ENCODE measurements at places on chromosomes 4 and X.

DNA sequence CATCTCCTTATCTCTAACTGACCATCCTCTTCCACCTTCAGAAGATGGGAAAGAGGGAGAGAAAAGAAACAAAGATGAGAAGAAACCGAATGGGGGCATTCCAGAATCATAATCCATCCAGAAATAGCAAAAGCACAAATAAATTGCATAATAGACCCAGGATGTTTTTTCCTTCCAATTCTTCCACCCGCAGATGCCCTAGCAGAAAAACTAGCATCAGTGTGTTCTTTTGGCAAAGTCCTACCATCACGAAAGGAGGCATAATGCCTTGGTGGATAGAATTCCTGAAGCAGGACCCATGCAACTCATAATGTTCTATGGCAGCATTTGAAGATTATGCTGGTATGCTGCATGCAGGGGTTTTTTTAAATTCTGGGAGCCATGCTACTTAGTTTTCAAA is 279.2 kb downstream of the PPP3CA start:
- DNase-seq, result no peak

DNA sequence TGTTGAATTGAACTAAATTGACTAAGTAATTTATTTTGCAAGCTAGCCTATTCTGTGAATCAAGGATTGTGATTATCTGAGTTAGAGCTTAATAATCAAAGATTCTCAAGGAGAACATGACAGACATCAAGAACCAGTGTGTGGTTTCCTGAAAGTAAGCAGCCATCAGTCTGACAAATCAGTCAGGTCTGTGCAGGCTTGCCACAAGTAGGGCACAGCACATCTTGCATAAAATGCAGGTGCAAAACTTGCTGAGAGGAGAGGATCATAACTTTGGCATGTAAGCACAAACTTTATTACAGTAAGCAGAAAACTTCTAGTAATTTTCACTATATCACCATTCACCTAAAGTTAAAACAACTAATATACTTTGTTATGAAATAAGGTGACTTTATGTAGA is 22.5 kb downstream of the FAM241A start:
- no peak for DNase-seq

DNA sequence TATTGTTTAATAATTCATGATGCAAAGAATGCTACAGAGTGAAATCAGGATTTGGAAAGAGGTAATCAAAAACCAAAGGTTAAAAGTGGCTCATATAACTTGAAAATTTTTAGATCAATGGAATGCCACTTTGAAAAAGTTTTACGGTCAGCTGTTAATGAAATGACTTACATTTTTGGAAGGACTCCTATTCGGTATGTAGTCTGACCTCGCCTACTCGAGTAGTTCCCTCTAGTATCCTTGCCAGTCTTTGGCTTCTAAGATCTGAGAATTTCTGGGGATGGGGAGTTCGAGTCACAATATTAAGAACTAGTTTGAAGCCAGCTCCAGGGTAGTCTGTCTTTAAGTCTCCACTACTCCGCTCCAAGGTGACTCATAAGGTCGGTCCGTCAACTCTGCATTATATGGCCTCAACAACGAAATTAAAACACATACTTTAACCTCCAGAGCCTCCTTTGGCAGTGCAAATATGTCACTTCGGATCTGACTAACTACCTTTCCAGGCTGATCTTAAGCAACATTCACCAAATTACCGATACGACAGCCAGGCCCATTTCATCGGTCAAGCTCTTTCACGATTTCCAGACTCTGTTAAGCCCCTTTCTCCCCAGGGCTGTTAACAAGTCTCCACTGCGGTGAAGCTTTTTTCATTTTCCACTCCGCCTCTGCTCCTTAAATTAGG is 733 bp upstream of the NAA15 start:
- DNase-seq, result no peak

DNA sequence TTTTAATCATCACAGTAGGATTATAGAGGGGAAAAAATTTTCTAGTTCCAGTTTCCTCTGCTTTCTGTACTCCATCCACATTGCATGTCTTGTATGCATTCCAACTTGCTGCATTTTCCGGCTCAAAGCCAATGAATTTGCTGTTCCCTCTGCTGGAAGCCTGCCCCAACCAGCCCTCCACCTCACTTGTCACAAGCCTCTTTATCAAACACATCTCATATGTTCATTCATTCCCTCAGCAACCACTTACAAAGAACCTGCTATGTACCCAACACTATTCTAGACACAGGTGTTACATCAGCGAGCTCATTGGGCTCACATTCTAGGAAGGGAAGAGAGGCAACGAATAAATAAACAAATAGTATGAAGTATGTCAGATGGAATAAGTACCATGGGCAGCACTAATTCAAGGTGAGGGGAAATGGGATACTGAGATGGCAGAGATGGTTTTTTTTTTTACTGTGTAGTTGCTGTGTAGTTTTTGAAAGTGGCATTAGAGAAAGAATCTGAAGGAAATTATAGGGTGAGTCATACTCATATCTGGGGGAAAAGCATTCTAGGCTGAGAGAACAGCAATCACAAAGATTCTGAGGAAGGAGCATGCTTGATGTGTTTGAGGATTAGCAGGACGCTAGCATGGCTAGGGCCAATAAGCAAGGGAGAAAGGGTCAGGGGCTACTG is 332.5 kb downstream of the PDGFC start:
- DNase-seq, result no peak

GRCh38 chr4:140645614-140646412 is 77.1 kb upstream of the UCP1 start:
- DNase-seq, result no peak

GRCh38 chr4:87525636-87526295 is 3.4 kb downstream of the SPARCL1 start:
- DNase-seq, result no peak

GRCh38 chrX:13471269-13471668 is 98.1 kb upstream of the EGFL6 start:
- DNase-seq, result no peak

DNA sequence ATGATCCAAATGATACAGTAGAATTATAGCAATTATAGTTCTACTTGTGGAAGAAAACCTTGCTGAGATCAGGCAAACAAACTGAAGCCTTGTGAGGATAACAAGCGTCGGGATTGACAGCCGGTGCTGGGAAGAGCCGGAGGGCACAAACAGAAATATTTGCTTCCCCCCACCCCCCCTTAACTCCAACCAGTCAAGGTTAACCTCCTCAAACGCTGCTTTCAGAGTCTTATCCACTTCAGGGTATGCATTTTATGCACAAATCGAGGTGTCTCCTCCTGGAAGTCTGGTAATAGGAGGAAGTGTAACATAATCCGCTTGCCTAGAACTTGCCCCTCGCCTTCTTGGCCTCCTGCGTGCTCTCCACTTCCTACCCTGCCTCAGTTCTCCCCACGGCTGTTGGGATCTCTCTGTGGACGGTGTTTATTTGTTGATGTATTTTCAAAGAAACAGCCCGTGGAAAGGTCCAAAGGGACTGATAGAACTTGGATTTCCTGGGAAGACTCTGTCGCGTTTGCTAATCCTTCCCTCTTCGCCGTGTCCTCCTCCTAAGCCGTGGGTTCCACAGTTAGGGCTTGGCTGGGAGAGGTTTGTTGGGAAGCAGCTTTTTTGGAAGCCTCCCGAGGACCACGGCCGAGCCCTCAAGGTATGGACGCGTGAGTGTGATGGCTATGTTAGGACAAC is 4.1 kb upstream of the ARX start:
- DNase-seq, result no peak

- no peak for DNase-seq
Measured at GRCh38 chrX:132532913-132533312, 44.1 kb upstream of the MBNL3 start.

DNA sequence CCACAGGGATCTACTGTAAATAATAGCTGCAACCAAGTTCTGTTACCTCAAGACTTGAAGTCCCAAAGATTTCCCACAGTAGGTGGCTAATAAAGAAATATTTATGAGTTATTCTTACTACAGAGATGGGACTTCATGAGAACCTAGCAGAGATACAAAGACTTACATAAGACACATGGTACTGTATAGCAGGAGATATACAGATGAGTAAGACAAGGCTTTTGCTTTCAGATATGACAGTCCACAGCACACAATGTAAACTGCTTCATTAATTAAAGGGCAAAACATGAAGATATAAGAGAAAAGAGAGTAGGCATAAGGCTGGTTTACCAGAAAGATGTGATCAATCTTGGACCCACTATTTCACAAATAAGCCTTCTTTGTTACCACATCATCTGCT is 6.6 kb downstream of the ANKRD17 start:
- no peak for DNase-seq

GRCh38 chr4:81180916-81181315 is 34.1 kb downstream of the PRKG2 start:
- DNase-seq, result no peak

GRCh38 chrX:31092970-31093638 is 21.3 kb upstream of the FTHL17 start:
- DNase-seq, result no peak

DNA sequence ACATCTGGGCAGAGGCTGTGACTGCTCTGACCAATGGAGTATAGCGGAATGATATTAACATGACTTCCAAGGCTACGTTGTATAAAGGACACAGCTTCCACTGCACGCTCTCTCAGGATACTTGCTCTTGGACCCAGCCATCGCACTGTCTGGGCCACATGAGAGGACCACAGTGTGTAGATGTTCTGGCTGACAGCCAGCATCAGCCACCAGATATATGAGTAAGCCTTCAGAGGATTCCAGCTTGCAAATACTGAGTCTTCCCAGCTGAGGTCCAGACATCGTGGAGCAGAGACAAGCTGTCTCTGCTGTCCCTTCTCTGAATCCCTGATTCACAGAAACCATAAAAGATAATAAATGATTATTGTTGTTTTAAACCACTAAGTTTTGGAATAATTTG is 146.8 kb upstream of the USP9X start:
- no peak for DNase-seq

GRCh38 chrX:134752558-134752957 is 94.3 kb upstream of the PLAC1 start:
- no peak for DNase-seq

- DNase-seq, result no peak
Measured at GRCh38 chr4:104596189-104596588, 101.5 kb upstream of the CXXC4 start.

GRCh38 chr4:139607502-139608060 is 51.6 kb upstream of the SETD7 start:
- no peak for DNase-seq

- DNase-seq, result no peak
Measured at GRCh38 chrX:103254171-103254824, 657 bp downstream of the TCEAL8 start.

DNA sequence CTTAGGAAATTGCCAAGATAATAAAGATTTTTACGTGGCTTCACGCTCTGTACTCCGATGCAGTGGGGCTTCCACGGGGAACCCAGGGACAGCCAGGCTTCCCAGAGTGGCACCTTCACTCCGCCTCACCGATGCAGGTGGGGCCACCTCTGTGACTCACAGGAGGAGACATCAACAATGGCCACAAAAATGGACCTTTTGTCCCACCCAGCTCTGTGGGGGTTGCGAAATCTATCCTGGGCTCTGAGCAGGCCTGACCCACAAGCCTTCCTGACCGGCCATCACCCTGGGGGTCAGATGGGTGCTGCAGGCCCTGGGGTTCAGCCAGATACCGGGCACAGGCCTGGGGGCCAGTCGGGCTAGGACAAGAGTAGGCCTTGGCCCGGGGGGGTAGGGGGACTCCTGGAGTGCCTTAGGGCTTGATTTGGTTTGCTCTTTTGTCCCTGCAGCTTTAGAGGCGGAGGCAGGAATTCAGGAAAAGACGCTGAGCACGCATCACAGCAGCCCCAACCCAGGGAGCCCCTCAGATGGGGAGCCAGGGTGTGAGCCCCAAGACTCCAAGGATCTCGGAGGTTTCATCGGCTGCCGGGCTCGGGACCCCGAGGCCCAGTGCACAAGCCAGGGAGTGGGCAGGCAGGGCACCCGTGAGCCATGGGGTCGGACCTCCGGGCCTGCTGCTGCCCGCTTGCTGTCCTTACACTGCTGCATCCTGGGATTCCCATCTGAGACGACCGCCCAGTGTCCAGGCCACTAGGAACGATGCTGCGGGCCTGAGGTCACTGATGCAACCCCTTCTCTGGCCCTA is 136.5 kb upstream of the NKX1-1 start:
- no peak for DNase-seq

DNA sequence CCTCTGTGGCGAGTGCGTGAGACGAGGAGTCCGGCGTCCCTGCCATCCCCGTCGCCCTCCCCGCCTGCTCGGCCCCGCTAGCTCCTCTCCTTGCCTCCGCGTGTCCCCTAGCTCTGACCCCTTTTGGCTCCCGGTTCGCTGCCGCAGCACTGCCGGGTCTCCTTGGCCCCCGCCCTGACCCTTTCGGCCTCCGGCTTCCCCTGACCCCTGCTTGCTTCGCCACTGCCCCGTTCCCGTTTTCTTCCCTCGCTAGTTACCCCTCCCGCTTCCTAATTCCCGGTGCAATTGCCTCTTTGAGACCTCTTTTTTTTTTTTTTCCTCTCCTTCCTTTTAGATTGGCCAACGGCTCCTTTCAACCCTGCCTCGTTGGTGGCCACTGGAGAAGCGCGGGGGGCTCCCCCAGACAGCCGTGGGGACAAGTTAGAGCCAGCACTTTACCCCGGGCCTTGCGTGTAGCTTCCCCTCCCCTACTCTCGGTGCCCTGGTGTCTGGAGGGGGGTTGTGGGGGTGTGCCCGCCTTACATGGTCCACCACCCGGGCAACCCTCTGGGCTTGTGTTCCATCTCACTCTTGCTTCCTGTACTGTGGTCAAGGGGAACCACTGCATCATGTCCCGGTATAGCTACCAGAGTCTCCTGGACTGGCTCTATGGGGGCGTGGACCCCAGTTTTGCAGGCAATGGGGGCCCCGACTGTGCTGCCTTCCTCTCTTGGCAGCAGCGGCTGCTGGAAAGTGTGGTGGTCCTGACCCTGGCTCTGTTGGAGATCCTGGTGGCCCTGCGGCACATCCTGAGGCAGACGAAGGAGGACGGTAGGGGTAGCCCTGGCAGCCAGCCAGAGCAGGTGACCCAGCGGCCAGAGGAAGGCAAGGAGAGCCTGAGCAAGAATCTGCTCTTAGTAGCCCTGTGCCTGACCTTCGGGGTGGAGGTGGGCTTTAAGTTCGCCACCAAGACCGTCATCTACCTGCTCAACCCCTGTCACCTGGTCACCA is 548 bp downstream of the TMEM164 start:
- DNase-seq, result no peak

- DNase-seq, result no peak
Measured at GRCh38 chr4:155974996-155975395, 21.3 kb upstream of the CTSO start.

- no peak for DNase-seq
Measured at GRCh38 chr4:25923745-25924144, 9.7 kb downstream of the SMIM20 start.

DNA sequence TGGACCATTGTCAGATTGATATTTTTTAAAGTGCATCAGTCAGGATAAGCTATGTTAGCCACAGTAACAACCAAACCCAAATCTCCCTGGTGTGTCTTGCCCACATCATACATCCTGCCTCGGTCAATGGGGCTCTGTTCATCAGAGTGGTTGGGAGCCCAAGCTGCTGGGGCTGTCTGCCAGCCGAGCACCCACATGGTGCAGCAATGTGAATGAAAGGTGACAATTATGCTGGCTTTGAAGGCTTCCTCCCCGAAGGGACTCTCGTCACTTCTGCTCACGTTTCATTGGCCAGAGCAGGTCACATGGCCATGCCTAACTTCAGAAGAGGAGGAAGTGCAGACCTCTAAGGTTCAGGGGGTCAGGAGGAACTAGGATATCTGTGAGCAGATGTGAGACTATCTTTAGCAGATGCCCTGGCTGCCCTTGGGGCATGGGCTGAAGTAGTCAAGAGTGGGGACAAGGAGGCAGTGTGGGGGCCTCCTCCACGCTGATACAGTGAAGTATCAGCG is 1.3 kb upstream of the JAKMIP1 start:
- no peak for DNase-seq

Measured in AG09309 (cell line).